ENCODE measurements at places on chromosomes 7 and 10. TPM values are rescaled to one million over a fixed set of nuclear protein-coding genes. Genes with fewer than 3 reads are reported as not detected.

The ASB10 gene
- not detected for total RNA-seq

The HMX2 gene
- total RNA-seq: not detected

DNA sequence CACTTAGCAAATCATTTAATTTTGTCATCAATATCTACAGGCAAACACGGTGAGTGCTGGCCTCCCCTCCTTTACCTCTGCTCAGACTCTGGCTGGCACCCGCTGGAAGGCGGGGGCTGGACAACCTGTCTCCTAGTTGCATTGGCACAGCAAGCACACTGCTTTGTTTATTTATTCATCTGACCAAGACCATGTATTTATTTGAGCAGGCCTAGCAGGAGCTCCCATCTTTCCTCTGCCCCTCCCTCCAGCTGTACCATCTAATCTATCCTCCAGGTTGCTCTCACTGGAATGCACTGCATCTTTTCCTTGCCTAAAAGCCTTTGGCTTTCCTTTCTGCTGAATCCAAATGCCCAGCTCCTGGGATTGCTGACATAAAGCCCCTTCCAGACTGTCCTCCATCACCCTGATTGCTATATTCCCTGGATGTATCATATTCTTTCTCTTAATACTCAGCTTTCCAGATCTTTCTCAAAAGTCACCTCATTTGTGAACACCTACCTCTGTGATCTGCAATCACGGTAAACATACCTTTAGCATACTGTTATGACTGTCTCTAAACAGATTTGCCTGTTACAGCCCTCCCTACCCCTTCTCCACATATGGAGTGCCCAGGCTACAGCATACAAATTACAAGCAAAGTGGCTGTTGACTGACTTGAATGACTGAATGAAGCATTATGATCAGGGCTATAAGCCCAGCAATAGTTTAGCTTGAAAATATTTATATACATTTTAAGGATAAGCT lies 9.6 kb downstream of the ELMO1 start:
- peaks cover 5% of the 10 kb centered on the region for H3K36me3 ChIP-seq
- DNase-seq: no peak
- H3K27me3 ChIP-seq: peaks cover 1% of the 10 kb centered on the region
- H3K4me3 ChIP-seq: no peak overlapping the region
- no peak overlapping the region for H3K27ac ChIP-seq

DNA sequence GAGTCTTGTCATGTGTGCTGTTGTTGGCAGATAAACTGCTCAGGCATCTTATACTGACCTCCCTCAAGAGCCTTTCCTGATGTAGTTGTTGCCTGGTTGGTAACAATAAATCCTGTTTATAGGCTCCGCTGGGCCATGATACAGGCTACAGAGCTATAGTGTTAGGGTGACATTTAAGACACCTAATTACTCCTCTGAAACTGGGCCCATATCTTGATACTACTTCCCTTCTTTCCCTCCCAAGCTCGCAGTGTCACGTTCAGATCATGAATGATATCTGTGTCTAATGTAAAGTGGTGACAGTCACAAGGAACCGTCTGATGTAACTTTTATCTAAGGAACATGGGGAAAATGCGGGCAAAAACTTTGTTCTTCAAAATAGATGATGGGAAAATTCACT lies 35.4 kb downstream of the CROT start:
- no peaks in the 10 kb centered on the region for H3K4me1 ChIP-seq
- no peak for DNase-seq
- H3K4me3 ChIP-seq: no peak overlapping the region
- no peaks in the 10 kb centered on the region for H3K27me3 ChIP-seq

- H3K4me1 ChIP-seq: no peaks in the 10 kb centered on the region
- H3K27ac ChIP-seq: no peak overlapping the region
- no peak overlapping the region for H3K4me3 ChIP-seq
These were observed 390.1 kb downstream of the ATRNL1 start for GRCh38 chr10:115483294-115483693.

- no peaks in the 10 kb centered on the region for H3K4me1 ChIP-seq
- H3K27ac ChIP-seq: no peak overlapping the region
- DNase-seq: no peak
- H3K27me3 ChIP-seq: no peaks in the 10 kb centered on the region
- H3K36me3 ChIP-seq: peaks cover 12% of the 10 kb centered on the region
- H3K4me3 ChIP-seq: no peak overlapping the region
These were observed 37.5 kb downstream of the BPGM start for GRCh38 chr7:134684165-134684564.

DNA sequence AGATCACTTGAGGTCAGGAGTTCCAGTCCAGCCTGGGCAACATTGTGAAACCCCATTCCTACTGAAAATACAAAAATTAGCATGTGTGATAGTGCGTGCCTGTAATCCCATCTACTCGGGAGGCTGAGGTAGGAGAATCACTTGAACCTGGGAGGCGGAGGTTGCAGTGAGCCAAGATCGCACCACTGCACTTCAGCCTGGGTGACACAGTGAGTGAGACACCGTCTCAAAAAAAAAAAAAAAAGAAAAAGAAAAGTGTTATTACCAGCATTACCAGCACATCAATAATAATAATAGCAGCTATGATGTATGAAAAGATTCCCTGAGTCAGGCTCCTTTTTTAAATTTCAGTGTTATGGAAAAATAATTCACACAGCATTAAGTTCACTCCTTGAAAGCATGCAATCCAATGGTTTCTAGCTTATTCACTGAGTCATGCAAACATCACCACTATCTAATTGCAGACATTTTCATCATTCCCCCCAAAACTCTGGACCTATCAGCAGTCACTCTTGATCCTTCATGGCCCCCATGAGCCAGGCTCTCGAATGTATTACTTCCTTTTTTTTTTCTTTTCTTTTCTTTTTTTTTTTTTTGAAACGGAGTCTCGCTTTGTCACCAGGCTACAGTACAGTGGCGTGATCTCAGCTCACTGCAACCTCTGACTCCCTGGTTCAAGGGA lies 228.4 kb downstream of the FANK1 start:
- H3K4me3 ChIP-seq: no peak overlapping the region
- H3K4me1 ChIP-seq: no peaks in the 10 kb centered on the region
- H3K27ac ChIP-seq: no peak overlapping the region
- DNase-seq: no peak
- H3K36me3 ChIP-seq: no peaks in the 10 kb centered on the region

- H3K4me1 ChIP-seq: peaks cover 23% of the 10 kb centered on the region
- no peak for DNase-seq
- no peak overlapping the region for H3K4me3 ChIP-seq
- H3K36me3 ChIP-seq: peaks cover 20% of the 10 kb centered on the region
These were observed 74.1 kb downstream of the ENTPD1 start for GRCh38 chr10:95830044-95830443.

DNA sequence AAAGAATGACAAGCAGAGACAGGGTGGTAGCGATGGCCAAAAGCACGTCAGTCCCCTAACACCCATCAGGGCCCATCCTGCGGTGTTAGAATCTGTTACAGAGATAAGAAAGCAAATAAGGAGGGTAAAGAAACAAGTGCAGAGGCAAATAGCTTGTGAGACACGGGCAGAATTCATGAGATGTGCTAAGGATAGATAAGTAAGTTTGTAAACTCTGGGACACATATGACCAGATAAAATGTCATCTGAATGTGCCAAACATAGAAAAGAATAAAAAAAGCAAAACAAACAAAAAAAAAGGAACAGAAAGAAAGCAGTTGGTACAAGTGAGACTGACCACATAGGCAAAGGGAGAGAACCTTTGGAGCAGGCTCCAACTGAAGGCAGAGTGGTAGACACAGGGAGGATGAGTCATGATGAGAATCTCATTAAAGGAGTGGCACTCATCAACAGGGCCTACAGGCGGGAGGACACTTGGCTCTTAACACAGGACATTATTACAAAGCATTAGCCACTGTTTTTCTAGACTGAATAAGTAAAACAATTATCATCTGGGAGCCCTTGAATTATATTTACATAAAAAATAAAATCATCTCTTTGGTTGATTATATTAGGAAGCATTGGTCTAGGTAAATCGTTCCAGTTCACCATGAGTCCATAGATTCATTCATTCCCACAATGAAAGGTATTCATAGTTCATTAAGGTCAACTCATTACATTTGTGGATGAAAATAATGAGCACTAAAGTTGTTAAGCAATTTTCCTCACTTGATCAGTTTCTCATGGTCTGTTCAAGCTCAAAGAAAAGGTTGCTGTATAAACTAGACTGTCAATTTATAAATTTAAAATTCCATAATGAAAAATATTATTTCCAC lies 21.5 kb upstream of the EPHB6 start:
- peaks cover 14% of the 10 kb centered on the region for H3K4me1 ChIP-seq
- H3K27ac ChIP-seq: no peak overlapping the region
- H3K4me3 ChIP-seq: no peak overlapping the region
- H3K27me3 ChIP-seq: peaks cover 8% of the 10 kb centered on the region
- DNase-seq: no peak

GRCh38 chr7:79528421-79528820 lies 75.0 kb upstream of the MAGI2 start:
- H3K27me3 ChIP-seq: no peaks in the 10 kb centered on the region
- no peaks in the 10 kb centered on the region for H3K4me1 ChIP-seq
- H3K36me3 ChIP-seq: no peaks in the 10 kb centered on the region
- DNase-seq: no peak
- H3K27ac ChIP-seq: no peak overlapping the region

All from activated naive CD8-positive, alpha-beta T cell treated with anti-CD3 and anti-CD28 coated beads, Interleukin-2, amount 10 ng/mL, durations not matched to agents 7 days and 5 days (primary cell).